ENCODE measurements at places on chromosomes 5 and 9. TPM values are rescaled to one million over a fixed set of nuclear protein-coding genes. Genes with fewer than 3 reads are reported as not detected.

The GDA gene
- total RNA-seq = 0.50 TPM

The TAF11L5 gene
- not detected for total RNA-seq

The KCTD16 gene
- 0.15 TPM for total RNA-seq

The ZDHHC12 gene
- 8.3 TPM for total RNA-seq

The PRDM9 gene
- total RNA-seq = not detected

The GMCL2 gene
- total RNA-seq = not detected

The BDP1 gene
- total RNA-seq = 18.6 TPM

The MYOZ3 gene
- 3.0 TPM for total RNA-seq

The SPAAR gene
- 13.1 TPM for total RNA-seq

The LCN1 gene
- 2.0 TPM for total RNA-seq

The ADGRD2 gene
- not detected for total RNA-seq

The NXNL2 gene
- total RNA-seq = not detected

The NIM1K gene
- 0.34 TPM for total RNA-seq

The SAPCD2 gene
- 0.44 TPM for total RNA-seq

The CCNO gene
- total RNA-seq = not detected

The ADGRV1 gene
- 0.60 TPM for total RNA-seq

The PCDHGA10 gene
- 4.6 TPM for total RNA-seq

The ABCA2 gene
- total RNA-seq = 33.2 TPM

The MEF2C gene
- 48.3 TPM for total RNA-seq

The AUH gene
- 22.1 TPM for total RNA-seq

The TSSK1B gene
- 0.10 TPM for total RNA-seq

The CXXC5 gene
- 33.4 TPM for total RNA-seq

The PCDHA2 gene
- not detected for total RNA-seq

The WNT8A gene
- total RNA-seq = not detected

The C5orf52 gene
- not detected for total RNA-seq

The GPR151 gene
- total RNA-seq = not detected

The SHOC1 gene
- not detected for total RNA-seq

The CNTLN gene
- total RNA-seq = 4.5 TPM

The FOXD1 gene
- total RNA-seq = 0.09 TPM

The ZNF483 gene
- total RNA-seq = 6.0 TPM

The ANKDD1B gene
- 0.21 TPM for total RNA-seq

The ITGA2 gene
- 0.88 TPM for total RNA-seq

The TAF11L4 gene
- not detected for total RNA-seq

The GPR150 gene
- not detected for total RNA-seq

The SPATA31D4 gene
- not detected for total RNA-seq

The BASP1 gene
- 9.4 TPM for total RNA-seq

The DAB2 gene
- total RNA-seq = 67.3 TPM

The SLC1A3 gene
- total RNA-seq = 66.6 TPM

The PCDHA12 gene
- total RNA-seq = 0.15 TPM

The ATG10 gene
- 5.1 TPM for total RNA-seq

The OR1N2 gene
- total RNA-seq = not detected

The CXCL14 gene
- total RNA-seq = 11.7 TPM

The RFX3 gene
- total RNA-seq = 4.2 TPM

The MBLAC2 gene
- total RNA-seq = 3.2 TPM

The NHP2 gene
- total RNA-seq = 78.3 TPM

The KCNMB1 gene
- total RNA-seq = 2.2 TPM

The ZNF367 gene
- 2.2 TPM for total RNA-seq

The SV2C gene
- 0.06 TPM for total RNA-seq

The CLIC3 gene
- 8.5 TPM for total RNA-seq

The RMI1 gene
- total RNA-seq = 4.0 TPM

The PCDHGA4 gene
- total RNA-seq = 4.3 TPM

The PLPP7 gene
- total RNA-seq = 82.7 TPM

The CFAP157 gene
- not detected for total RNA-seq

The TEK gene
- 19.2 TPM for total RNA-seq

Data from left cardiac atrium (tissue), 4 donors.